ENCODE measurements at places on chromosomes 6 and 20.

DNA sequence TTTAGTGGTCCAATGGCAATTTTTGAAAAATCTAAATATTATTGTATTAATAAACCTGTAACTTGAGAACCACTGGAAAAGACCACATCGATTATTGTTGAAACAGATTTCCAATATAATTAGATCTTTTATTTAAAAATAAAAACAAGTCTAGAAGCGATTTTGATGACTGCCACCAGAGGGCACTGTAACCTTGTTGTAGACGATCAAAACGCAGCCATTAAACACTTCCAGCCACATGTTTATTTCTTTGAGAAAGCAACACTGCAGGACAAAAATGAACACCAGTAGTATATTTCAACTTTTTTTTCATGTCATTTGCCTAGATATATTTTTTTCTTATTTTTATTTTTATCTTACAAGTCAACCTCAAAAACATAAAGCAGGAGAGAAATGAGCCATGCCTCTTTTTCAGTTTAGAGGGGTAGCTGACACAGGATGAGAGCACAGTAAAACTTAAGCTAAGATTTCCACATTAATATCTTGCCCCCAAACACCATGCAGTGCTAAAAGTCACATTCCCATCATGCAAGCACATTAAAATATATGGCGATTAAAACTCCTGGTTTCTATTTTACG lies 115.4 kb downstream of the OPRM1 start:
- DNase-seq = peak; percentile 48

- DNase-seq = no peak
Observed at GRCh38 chr6:129453073-129453472, 256.9 kb downstream of the ARHGAP18 start.

DNA sequence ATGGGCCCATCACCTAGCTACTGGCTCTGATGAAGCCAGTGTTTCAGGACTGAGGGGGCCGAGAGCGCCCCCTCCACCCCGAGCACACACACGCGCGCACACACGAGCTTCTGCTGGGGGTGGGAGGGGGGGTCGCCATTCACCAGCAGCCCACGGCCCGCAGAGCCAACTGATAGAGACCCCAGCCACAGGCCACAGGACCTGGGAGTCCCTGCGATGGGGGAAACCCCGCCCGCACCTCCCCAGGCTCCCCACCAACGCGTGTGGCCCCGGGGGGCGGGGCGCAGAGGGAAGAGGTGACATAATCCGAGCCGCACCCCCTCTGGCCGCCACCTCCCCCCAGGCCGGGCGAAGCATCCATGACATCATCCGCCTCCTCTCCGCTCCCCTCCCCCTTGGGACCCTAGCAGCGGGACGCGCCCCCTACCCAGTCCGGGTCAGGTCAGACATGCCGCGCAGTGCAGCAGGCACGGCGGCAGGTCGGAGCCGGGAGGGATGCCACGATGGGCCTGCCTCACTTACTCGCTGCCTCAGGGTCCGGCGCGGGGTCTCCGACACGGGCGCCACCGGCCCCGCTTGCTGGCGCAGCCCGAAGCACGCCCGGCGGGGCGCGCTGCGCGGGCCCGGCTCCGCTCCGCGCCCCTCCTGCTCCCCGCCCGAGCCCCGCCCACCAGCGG lies at the start of gene LZTS3:
TSS of gene LZTS3 (minus strand) at position 617 of the 677 bp plus-strand sequence. CDS start 6,386 bp downstream, outside the sequence.
- DNase-seq = peak; percentile 52

DNA sequence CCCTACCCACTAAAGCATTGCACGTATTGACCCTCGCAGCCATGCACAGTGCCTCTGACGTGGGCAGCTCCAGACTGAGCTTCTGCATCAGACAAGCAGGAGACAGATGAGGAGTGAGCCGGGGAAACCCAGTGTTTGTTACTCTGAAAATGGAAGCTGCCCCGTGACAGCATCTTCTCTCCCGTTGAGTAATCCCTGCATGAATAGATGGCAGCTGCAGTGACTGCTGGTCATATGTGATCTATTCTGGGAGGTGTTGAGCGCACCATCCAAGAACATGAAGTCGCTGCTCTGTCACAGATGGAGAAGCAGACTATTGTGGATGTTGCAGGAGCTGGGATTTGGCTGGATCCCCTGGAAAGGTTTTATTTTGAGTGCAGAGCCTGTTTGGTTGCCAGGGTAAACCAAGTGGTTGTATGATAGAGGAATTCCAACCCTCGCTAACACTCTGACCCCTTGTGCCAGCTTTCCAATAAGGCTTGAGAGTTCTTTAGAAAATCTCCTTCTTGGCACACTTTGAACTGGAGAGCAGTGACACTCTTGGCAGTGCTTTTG lies 242.2 kb downstream of the NRN1 start:
- no peak for DNase-seq

DNA sequence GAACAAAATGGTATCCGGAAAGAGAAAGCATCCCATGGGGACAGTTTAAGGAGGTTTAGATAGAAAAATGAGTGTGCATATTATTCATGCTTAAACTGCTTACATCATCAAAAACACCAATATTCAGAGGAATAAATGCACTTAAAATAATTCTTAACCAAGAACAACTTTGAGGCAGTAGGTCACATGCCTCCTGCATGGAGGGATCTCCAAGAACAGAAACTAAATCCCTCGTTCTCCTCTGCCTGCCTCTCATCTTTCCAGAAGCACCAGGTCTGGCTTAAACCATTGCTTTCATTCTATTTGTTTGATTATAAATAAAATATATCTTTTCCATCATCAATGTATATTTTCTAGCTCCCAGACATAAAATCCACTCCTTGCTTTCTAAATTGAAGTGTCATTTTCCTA lies 103.5 kb upstream of the QKI start:
- DNase-seq = no peak

DNA sequence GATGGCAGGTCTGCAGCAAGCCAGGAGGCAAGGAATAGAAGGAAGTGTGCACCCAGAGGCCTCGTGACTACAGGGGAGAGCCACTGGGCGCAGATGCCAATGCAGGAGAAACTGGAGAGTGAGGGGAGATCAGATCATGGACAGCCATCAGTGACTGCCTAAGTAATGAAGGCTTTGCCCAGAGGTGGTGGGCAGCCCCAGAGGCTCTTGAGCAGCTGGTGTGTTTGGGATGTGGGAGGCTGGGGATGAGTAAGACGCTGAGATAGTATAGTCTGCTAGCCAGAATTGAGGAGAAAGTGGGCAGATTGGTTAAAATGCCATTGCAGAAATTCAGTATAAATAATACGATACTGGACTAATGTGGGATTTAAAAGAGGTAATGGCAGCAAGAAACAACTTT lies 111.9 kb downstream of the MAP3K4 start:
- DNase-seq = no peak

GRCh38 chr6:143176090-143177021 lies 115.7 kb downstream of the AIG1 start:
- no peak for DNase-seq

- no peak for DNase-seq
Observed at GRCh38 chr6:158481690-158482473, 78.0 kb upstream of the TMEM181 start.

DNA sequence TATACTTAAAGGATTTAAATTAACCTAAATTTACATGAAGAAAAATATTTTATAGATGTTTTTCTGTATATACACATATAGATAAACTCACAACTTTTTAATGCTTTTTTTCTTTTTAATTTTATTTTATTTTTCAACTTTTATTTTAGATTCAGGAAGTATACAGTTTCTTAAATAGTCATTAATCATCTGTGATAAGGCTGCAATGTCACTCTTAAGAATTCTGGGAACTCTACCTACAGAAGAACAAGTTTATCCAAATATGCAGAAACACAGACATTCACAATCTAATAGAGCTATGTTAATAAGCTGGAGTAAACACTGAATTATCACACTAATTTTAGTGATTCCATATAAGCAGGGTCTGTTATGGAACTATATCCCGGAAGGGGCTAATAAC lies 181.2 kb downstream of the TASP1 start:
- no peak for DNase-seq

GRCh38 chr6:112178846-112179245 lies 75.5 kb downstream of the LAMA4 start:
- no peak for DNase-seq

DNA sequence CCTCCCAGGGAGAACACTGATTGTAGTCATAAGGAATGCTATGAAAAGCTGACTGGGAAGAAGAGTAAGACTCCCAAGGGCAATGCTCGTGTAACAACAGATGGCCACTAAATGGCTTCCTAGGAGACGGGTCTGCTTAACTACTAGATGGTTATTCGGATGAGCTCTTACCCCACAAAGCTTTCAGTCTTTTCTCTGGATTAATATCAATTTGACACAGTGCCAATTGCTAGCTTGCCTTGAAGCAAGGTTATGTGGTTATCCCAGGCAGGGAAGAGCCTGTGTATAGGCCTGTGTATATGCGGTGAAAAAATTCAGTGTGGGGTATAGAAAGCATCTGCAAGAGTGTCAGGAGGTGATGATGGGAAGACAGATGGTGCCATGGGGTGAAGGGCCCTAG lies 86.4 kb upstream of the NOX3 start:
- no peak for DNase-seq
